Stimulated activated CD8-positive, alpha-beta memory T cell treated with anti-CD3 and anti-CD28 coated beads, Interleukin-7, amount 100 ng/mL, for 48 hours (primary cell): ENCODE measurements at places on chromosomes 5 and 9.

GRCh38 chr9:137306066-137306849, 4.2 kb upstream of the NRARP start:
- DNase-seq = no peak

GRCh38 chr5:160133918-160134304, 14.7 kb upstream of the PWWP2A start:
- no peak for DNase-seq

DNA sequence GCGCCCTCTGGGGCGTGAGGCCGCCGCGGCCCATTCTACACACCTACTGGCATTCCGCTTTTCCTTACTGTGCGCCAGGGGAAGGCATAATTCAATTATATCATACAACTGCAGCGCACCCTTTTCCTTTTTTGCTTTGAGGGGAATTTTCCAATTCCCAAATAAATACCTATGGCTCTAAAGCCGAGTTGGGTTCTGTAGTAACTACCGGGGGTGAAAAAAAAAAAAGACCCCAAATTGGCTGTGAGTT, 34.1 kb upstream of the NFIB start:
- DNase-seq = no peak

DNA sequence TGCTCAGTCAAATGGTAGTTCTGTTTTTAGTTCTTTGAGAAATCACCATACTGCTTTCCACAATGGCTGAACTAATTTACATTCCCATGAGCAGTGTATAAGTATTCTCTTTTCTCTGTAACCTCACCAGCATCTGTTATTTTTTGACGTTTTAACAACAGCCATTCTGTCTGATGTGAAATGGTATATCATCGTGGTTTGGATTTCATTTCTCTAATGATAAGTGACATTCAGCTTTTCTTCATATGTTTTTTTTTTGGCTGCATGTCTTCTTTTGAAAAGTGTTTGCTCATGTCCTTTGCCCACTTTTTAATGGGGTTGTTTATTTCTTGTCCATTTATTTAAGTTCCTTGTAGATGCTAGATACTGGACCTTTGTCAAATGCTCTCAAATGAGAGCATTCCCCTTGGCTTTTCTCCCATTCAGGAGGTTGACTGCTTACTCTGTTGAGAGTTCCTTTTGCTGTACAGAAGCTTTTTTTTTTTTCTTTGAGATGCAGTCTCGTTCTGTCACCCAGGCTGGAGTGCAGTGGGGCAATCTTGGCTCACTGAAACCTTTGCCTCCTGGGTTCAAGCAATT, 58.7 kb upstream of the RGMB start:
- DNase-seq = no peak

GRCh38 chr5:160169326-160169725, 50.1 kb upstream of the PWWP2A start:
- no peak for DNase-seq

DNA sequence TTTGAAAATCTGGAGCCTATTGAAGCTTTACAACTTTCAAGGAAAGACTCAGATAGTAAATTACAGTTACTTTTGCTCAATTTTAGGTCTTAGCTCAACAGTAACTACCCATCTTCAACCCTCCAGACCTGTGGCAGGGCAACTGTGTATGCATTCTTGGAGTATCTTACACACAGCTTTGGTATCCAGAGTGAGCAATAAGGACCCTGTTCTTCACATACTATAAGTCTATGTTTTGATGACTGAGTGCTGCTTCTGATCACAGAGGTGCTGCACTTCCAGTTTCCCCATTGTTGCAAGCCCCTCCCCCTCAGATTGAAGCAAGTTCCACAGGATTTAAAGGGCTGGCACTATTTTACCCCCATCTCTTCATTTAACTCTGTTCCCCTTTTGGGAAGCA, 737.4 kb upstream of the GRAMD2B start:
- no peak for DNase-seq
